ENCODE measurements at places on chromosomes 5 and 9.

DNA sequence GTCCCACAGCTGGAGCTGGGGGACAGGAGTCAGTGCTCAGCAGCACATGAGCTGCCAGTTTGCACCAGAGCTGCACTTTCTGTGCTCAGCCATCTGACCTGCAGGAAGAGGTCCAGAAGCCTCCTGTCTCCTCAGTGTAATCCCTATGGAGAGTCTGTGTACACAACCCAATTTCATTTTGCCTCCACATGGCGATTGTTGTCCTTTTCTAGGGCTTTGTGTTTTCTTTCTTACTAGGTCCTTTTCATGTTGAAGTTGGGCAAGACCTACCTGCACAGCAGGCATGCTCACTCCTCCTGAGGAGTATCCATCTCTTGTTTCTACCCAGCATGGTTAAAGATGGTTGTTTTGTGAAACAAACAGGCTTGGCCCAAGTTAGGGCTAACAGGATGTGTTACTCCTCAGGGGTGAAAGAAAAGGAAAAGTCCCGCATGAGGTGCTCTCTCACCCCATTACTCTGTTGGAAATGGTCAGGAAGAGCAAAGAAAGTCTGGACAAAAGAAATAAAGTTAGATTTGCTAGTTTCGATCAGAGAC, 273.0 kb downstream of the TMEM167A start:
- DNase-seq = no peak

GRCh38 chr5:115501464-115502210, 42.9 kb downstream of the FEM1C start:
- DNase-seq = no peak

DNA sequence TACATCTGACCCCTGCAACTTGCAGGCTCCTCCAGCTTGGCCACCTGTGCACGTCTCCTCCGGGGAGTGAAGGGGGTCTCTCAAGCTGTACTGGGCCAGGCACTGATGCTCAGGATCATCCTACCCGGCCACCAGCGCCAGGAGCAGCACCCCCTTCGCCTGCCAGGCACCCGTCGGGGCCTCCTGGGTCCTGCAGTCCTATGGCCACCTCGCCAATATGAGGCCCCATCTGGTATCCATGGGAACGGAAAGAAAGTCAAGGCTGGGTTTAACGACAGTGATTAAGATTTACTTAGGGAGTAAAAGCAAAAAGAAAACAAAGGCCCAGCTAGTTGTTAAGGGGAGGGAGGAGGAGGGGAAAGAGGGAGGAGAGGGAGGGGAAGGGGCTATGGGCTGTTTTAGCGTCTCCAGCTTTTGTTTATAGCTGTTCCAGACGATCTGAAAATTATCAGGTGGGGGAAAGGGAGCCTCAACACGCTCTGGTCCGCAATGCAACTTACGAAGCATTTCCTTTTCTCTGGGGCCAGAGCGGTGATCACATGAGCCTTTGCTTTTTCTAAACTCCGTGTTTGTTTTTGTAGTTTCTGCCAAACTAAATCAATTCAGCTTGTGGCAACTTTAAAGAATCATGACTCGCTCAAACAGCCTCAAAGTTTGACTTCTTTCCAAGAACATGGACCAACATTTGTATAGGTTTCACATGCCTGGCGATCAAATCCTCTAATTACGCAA, 132.4 kb downstream of the ROR2 start:
- no peak for DNase-seq

- no peak for DNase-seq
These were observed 16.4 kb downstream of the SEMA4D start for GRCh38 chr9:89481538-89481915.

GRCh38 chr9:135370411-135371375, 108.9 kb upstream of the PPP1R26 start:
- DNase-seq = no peak

DNA sequence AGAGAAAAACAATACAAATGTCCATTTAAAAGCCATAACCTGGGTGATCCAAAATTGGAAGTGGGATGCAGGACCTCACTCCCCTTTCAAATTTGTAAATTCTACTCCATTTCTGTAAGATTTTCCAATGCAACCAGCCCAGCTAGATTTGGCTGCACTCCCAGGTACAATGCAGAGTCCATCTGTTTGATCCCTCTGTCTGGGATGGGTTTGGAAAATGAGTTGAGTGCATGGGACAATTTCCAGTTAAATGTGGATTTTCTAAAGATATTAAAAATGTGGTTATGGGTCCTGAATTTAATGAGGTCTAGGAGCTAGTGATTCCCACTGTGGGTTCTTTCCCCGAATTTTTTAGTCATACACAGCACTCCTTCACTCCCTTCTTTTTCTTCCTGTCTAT, 104.0 kb upstream of the ATP10B start:
- DNase-seq = no peak

DNA sequence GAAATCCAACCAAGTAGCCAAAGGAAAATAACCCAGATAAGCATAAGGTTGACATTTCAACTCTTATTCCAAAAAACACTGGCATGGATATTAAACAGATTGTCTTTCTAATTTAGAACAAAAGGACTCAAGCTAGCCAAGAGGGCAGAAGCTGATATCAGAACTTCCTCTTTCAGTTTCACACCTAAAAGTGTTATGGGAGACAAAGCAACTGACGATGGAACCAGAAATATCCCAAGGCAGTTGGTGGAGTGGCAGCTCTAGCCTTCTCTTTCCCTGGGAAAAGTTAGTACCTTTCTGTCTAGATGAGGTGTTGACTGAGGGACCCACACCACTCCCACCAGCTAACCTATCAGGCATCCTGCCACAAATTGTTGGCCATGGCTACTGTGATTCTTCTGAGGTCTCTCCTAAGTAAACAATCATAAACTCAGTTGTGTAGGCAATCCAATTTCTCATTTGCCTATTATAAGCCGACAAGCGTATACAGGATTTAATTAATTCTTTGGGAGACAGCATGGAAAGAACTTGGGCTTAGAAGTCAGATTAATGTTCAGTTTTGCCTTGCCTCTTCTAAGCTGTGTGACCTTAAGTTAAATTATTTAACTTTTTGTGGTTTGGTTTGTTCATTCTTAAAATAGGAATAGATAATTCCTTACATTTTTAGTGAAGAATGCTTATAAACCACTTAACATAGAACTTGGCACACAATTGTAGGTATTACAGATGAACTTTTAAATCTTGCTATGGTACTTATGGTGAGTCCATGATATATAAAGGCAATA, 110.9 kb upstream of the ADAMTSL1 start:
- no peak for DNase-seq

- no peak for DNase-seq
These were observed 55.7 kb upstream of the SPDL1 start for GRCh38 chr5:169527863-169528262.

- DNase-seq = no peak
These were observed 52.7 kb upstream of the OTULINL start for GRCh38 chr5:14528926-14529325.

- DNase-seq = no peak
These were observed 92.4 kb downstream of the NFIB start for GRCh38 chr9:14221558-14221957.

DNA sequence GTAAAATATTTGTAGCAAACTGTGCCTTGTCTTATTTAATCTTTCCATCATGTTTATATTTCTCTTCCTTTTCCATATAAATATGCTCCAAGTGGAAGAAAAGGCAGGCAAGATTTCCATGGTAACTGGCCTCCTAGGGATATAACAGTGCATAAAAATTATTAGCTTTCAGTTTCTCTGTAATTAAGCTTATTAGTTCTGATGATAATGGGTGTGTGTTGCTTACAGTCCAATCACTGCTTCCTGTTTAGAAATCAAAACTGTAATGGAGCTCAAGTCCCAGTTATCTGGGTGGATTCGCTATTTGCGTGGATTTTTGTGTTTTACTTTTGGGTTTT, 213.0 kb downstream of the PJA2 start:
- DNase-seq = no peak

GRCh38 chr5:160835376-160835775, 16.6 kb downstream of the ATP10B start:
- DNase-seq = no peak

- no peak for DNase-seq
These were observed 21.2 kb downstream of the ENC1 start for GRCh38 chr5:74619308-74619707.
